Activated CD8-positive, alpha-beta memory T cell treated with anti-CD3 and anti-CD28 coated beads for 24 hours (primary cell): ENCODE measurements at places on chromosomes 13 and 19.

GRCh38 chr19:13212759-13213330 lies 62.6 kb downstream of the IER2 start:
- DNase-seq = peak; percentile 88

DNA sequence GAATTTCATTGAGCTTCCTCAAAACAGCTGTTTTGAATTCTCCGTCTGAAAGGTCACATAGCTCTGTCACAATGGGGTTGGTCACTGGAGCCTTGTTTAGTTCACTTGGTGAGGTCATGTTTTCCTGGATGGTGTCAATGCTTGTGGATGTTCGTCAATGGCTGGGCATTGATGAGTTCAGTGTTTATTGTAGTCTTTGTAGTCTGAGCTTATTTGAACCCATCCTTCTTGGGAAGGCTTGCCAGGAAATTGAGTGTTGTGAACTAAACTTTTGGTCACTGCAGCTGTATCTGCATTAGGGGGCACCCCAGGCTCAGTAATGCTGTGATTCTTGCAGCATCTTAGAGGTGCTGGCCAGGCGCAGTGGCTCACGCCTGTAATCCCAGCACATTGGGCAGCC lies 22.0 kb downstream of the BLOC1S3 start:
- DNase-seq = no peak

GRCh38 chr19:54096617-54097106 lies 3.9 kb downstream of the OSCAR start:
- DNase-seq = peak; percentile 70

GRCh38 chr19:3659746-3660112 lies 33.1 kb upstream of the CACTIN start:
- no peak for DNase-seq

DNA sequence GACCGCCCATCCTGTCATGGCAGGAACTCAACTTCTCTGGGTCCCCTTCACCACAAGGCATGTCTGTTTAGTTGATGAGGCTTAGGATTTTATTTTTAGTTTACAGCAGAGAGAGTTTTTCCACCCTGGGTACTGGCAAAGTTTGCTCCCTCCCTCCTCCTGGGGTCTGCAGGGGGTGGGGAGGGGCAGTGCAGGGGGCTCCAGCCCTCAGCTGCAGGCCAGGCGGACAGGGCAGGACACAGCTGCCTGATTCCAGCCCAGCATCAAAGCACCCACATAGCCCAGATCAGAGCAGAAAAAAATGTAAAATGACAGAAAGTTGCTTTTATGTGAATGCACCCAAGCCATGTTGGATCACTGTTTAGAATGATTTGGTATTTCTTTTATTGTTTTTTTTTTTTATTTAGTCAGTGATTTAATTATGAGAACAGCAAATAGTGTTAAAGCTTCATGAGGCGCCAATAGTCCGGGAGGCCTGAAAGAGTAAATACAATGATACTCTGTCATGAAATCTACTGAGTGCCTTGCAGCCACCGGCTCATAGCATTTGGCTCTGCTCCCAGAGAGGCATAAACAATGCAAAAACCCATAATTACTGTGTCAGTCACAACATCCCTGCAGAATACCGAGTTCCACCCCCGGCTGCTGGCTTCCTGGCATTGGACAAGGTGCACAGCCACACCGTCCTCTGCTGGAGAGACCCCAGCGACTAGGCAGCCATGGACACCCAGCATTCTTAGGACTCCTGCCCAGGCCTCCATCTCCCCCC lies 923.5 kb downstream of the UQCRFS1 start:
- no peak for DNase-seq

DNA sequence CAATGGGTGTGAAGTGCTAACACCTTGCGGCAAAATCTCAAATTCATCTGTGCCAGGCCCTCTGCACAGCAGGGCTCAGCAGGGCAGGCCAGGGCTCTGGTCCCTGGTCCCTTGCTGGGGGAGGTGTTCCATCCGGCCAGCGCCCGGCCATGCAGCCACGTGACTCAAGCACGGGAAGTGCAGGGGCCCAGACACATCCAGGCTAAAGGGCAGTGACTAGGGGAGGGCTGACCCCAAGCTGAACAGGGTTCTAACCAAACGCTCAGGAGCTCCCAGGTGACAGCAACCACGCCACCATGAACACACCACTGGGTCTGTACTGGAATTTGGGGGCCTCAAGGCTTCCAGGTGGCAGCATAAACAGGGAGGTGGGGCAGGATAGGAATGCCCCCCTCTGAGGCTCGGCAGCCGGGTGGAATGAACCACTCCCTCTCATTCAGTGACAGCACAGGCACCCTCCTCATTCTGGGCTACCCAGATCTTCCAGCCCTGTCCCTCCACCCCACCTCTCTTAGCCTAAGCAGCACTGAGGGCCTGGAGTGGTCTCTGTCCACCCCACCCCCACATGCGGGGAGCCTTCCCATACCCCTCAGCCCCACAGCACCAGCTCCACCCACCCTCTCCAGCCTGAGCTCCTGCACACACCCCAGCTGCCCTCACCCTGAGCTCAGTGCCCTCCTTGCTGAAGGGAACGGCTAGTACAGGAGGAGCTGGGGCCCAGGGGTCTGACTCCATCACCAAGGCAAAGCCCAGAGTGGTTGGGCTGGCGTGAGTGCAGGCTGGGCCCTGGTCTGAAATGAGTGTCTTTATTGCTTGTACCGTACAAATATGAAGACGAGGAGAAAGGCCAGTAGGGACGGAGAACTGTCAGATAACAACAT lies 5.3 kb upstream of the CCNP start:
- DNase-seq = no peak

DNA sequence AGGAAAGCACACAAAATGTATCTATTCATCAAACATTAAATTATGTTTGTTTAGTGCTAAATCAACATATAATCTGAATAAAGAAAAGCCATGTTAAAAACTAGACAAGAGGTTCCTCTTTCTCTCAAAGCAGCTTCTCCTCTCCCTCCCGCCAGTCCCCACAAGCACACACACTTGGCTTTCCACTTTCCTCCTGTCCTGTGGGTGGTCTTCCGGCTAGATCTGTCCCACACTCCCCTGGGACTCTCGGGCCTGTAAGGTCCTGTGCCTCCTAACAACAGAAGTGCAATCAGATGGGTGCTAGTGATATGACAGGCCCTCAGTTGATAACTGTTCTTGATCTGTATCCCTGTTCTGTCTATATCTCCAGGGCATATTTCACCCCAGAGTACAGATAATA lies 45.6 kb upstream of the RAP2A start:
- DNase-seq = no peak
